ENCODE measurements at places on chromosomes 4 and X.

- DNase-seq, result no peak
Observed at GRCh38 chr4:169628579-169628978, 8.2 kb downstream of the CLCN3 start.

DNA sequence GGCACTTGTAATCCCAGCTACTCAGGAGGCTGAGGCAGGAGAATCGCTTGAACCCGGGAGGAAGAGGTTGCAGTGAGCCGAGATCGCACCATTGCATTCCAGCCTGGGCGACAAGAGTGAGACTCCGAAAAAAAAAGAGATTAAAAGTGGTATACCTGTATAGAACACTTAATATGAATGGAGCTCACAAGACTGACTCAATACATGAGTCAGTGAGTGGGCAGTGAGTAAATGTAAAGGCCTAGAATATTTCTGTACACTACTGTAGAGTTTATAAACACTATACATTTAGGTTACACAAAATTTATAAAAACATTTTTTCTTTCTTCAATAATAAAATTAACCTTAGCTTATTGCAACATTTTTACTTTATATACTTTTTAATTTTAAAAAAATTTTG, 93.8 kb downstream of the CENPC start:
- DNase-seq, result no peak

GRCh38 chr4:165359506-165359905, 19.3 kb upstream of the CPE start:
- no peak for DNase-seq

DNA sequence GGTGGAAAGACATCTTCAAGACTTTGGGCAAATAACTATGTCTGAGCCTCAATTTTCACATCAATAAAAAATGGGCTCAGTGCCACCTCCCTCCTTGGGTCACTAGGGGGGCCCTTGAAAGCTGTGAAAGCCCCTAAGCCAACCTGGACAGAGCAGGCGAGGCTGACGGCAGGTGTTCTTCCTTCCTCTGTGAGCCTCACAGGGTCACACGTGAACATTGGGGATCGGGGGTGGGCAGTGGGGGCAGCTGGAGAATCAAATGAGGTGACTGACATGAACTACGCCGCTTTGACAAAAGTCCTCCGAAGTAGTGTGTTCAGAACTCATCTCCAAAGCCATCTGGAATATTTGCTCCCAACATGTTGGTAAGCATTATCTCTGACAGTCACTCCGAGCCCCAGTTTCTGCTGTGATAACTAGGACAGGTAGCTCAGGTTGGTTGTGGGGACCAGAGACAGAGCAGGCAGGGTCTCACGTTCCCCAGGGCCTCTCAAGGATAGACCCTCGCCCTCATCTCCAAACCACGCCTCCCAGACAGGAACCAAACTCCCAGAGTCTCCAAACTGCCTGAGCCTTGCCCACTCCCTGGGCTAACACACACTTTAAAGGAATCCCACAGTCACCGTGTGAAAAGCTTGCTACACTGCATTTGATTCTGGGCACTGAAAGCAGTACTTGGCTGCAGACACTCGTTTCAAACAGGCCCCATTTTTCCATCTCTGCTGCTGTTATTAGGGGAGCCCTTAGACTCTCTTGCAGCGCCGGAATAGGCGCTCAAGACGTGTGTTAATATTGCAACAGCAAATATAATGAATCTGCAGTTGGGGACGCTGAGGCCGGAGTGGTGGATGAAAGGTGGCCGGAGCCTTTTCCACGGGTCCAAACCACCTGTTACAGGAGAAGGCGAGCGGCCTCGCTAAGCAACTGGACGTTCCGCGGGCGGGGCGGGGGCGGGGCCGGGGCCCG, 717 bp upstream of the WFS1 start:
- DNase-seq, result no peak

DNA sequence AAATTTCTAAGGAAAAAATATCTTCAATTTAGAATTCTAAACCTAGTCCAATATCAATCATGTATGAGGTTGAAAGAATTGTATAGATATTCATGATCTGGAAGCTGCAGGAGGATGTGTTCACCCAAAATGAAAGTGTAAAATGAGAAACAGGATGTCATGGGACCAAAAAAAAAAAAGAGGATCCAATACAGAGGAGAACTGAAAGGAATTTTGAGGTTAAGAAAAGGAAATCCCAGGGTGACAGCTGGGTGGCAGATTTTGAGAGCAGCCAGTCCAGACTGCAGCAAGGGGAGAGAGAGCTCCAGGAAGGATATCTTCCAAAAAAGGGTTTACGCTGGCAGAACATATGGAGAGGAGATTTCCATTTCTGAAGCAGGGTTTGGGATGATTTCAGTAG, 38.9 kb downstream of the TLR10 start:
- no peak for DNase-seq

- no peak for DNase-seq
Observed at GRCh38 chr4:2428496-2429213, 9.9 kb downstream of the CFAP99 start.

GRCh38 chrX:7934026-7934425, 6.8 kb upstream of the PNPLA4 start:
- no peak for DNase-seq

- DNase-seq, result no peak
Observed at GRCh38 chrX:17859609-17860178, 1.4 kb downstream of the RAI2 start.

GRCh38 chrX:40852586-40852985, 117.2 kb upstream of the MED14 start:
- DNase-seq, result no peak

DNA sequence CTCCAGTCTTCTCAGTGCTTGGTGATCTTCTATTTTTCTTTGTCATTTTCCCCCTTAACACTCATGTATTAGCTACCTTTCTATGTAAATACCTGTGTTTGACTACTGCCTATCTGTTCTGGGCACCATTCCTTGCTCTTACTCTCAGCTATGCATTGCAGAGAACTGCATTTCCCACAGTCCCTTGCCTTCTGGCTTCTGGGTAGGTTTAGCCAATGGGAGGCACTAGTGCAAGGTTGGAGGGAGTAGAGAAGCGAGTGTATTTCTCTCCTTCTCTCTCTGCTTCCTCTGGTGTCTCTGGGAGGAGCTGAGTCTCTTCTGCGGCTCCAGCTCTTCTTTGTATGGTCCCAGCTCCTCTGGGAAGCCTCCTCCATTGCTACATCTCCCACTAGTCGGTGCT, 50.5 kb downstream of the CWH43 start:
- no peak for DNase-seq

DNA sequence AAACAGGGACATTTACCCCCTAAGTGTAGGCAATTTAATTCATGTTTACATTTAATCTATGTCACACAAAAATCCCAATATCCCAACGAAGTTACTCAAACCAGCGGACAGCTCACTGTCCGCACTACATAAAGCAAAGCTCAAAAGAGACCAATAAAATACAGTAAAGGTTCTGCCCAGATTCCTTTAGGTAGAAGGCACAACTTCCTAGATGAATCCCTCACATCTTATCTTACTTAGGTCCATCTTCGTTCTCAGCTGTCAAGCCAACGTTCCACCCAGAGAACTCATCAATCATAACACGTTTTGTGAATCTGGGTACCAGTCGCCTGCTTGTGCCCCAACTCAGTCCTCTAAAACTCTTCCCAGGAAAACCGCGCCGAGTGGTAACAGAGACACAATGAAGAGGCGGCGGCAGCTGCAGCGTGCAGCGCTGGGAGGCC, 1.7 kb downstream of the HNRNPDL start:
- DNase-seq, result no peak

- no peak for DNase-seq
Observed at GRCh38 chr4:188930822-188931221, 791.6 kb downstream of the TRIML1 start.

DNA sequence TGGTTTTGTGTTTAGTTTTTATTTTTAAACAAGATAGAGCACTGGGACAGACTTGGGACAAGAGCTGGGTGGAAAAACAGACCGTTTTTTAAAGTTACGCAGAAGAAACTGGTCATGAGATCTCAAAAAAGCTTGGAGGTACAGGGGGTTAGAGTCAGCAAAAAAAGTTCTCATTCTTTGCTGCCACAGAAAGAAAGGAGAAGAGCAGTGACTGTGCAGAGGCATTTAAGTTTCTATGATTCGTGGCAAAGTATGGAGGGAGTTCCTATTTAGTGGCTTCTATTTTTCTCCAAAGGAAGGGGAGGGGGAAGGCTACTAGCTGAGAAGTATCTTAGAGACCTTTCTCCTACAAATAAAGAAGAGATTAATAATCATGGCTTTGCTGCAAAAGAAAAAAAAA, 68.3 kb downstream of the MANBA start:
- DNase-seq, result no peak

DNA sequence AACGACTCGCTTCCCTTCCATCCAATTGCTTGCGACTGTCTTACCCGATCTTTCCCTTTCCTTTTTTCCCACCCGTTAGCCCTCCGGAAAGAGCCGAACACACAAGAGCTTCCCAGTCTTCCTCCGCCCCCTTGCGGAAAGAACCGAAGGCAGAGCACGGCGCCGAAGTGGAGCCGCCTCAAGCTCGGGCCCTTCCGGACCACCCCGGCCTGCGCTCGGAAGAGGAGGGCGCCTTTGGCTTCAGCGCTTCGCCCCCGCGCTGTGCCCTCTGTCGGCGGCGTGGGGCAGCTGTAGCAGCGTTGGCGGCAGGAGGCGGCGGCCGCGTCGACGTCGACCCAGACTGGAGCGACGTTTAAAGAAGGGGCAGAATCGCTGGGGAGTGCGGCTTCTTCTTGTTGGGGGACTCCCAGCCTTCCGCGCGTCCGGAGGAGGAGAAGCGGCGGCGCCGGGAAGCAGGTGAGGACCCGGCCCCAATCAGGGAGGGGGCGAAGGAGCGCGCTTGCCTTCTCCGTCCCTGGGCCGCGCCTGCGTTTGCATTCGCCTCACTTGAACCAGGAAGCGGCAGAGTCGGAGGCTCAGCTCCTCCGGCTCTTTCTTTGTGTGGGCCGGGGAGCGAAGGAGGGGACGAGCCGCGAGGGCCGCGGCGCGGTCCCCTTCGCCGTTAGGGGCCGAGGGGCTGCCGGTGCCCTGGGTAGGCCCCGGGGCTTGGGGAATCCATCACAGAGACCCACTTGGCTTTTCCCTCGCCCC, at the start of gene ZBTB33:
ZBTB33 (plus strand) TSS at position 291 of the 750 bp plus-strand sequence. CDS start 2,604 bp downstream, outside the sequence.
- peak; percentile 69 for DNase-seq

DNA sequence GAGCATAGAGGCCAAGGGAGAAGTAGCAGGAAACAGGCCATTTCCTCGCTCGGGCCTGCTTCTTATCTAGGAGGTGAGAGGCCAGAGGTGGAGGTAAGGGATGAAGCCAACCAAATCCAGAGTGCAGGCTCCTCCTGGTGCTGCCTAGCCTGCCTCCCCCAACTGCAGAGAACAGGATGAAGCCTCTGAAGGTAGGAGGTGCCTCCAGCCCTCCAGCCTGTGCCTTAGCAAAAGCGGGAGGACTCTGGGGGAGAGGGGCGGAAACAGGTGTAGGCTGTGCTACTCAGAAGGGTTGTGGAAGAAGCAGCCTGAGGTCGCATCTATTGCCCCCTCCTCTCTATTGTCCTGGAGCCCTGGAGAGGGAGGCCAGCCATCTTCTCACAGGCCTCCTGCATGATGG, 2.9 kb upstream of the MTM1 start:
- no peak for DNase-seq

GRCh38 chr4:7513671-7514070, 78.9 kb upstream of the PSAPL1 start:
- no peak for DNase-seq

GRCh38 chr4:39125600-39125985, 56.7 kb upstream of the WDR19 start:
- no peak for DNase-seq

Data from activated CD4-positive, alpha-beta T cell treated with anti-CD3 and anti-CD28 coated beads for 24 hours (primary cell).